ENCODE measurements at places on chromosomes 5 and 9.

GRCh38 chr5:75701856-75702255 is 15.4 kb downstream of the POC5 start:
- no peak for DNase-seq

GRCh38 chr9:70387663-70388062 is 26.8 kb downstream of the KLF9 start:
- DNase-seq: no peak

DNA sequence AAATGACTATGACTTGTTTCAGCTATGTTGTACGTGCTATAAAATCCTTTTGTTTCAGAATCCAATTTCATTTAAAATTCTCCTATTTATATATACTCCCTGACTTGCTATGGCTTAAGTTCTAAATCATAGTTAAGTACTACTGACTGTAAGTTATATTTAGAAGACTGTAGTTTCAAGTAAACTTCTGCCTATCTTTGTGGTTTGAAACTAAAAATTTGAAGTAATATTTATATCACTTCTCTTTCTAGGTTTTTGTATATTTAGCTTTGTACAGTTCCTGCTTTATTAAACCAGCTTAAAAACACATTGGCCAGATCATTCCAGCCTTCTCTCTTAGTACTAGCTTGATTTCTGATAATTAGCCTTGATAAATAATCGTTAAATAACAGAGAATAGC is 196.3 kb downstream of the MLLT3 start:
- DNase-seq: no peak

GRCh38 chr9:135146766-135147473 is 59.5 kb downstream of the OLFM1 start:
- no peak for DNase-seq

- DNase-seq: no peak
Measured at GRCh38 chr5:78659714-78660113, 11.1 kb upstream of the LHFPL2 start.

- DNase-seq: no peak
Measured at GRCh38 chr9:107807183-107807582, 317.6 kb upstream of the KLF4 start.

DNA sequence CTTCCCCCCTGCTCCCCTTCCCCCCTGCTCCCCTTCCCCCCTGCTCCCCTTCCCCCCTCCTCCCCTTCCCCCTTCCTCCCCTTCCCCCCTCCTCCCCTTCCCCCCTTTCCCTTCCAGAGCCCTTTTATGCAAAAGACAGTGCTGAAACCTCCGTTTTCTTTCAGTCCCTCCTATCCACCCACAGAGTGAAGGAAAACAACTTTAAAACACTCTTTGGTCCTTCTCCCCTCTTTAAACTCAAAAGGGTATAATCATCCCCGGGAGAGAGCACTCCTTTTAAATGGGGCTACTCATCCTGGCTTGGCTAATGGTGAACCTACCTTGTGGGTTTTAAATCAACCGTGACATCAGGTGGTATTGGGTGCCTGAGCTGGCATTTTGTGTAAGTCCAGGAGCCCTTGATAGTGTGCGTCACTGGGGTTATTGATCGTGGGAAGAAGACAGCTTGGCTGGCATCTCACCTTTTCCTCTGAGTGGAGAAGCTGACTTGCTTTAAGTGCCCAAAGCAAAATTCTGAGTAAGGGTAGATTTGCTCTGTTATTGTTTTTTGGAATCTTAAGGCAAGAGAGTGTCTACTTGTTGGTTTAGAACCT is 2.7 kb downstream of the LARP1 start:
- peak; percentile 37 for DNase-seq

DNA sequence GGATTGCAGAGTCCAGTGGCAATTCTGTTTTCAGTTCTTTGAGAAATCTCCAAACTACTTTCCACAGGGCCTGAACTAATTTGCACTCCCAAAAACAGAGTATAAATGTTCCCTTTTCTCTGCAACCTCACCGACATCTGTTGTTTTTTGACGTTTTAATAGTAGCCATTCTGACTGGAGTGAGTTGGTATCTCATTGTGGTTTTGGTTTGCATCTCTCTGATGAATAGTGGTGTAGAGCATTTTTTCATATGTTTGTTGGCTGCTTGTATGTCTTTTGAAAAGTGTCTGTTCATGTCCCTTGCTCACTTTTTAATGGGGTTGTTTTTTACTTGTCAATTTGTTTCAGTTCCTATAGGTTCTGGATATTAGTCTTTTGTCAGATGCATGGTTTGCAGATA is 72.6 kb downstream of the PALM2AKAP2 start:
- no peak for DNase-seq

GRCh38 chr9:127923771-127924170 is 6.8 kb downstream of the PIP5KL1 start:
- DNase-seq: no peak

- no peak for DNase-seq
Measured at GRCh38 chr5:72883850-72884249, 67.4 kb downstream of the TNPO1 start.

- DNase-seq: no peak
Measured at GRCh38 chr9:127634021-127634420, 21.9 kb downstream of the STXBP1 start.

- no peak for DNase-seq
Measured at GRCh38 chr5:44001675-44002380, 387.4 kb downstream of the FGF10 start.

- no peak for DNase-seq
Measured at GRCh38 chr5:84682531-84682930, 297.9 kb upstream of the EDIL3 start.

GRCh38 chr9:80707120-80707519 is 982.2 kb downstream of the TLE1 start:
- DNase-seq: no peak

DNA sequence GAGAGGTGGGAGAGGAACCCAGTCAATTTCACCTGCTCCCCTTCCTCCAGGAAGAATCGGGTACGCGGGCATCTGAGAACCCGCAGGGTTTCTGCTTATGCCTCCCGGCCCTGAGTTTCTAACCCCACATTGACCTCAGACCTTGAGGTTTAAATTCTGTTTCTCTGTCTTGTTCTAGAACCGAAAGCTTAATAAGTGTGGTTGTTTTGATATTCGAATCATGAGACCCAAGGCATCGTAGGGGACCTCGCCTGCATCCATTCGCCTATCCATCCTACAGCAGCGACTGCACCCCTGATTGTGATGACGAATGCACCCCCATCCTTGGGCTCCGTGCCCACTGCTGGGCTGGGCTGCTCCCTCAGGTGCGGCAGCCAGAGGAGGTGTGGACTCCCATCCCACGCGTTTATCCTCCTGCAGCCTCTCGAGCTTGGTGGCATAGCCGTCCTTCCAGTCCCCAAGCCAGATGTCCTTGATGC is 80.8 kb upstream of the IER5L start:
- DNase-seq: peak; percentile 37
